ENCODE measurements at places on chromosomes 1 and 21. TPM values are rescaled to one million over a fixed set of nuclear protein-coding genes. Genes with fewer than 3 reads are reported as not detected.
A peak's percentile ranks its signal among the peaks of the same experiment; 100 is the strongest.

- DNase-seq: peak; percentile 64
- H3K36me3 ChIP-seq: no peaks in the 10 kb centered on the region
- H3K27me3 ChIP-seq: no peaks in the 10 kb centered on the region
- H3K4me3 ChIP-seq: no peak overlapping the region
- H3K4me1 ChIP-seq: peaks cover 3% of the 10 kb centered on the region
Measured at GRCh38 chr1:183002797-183003196, 20.4 kb upstream of the LAMC1 start.

DNA sequence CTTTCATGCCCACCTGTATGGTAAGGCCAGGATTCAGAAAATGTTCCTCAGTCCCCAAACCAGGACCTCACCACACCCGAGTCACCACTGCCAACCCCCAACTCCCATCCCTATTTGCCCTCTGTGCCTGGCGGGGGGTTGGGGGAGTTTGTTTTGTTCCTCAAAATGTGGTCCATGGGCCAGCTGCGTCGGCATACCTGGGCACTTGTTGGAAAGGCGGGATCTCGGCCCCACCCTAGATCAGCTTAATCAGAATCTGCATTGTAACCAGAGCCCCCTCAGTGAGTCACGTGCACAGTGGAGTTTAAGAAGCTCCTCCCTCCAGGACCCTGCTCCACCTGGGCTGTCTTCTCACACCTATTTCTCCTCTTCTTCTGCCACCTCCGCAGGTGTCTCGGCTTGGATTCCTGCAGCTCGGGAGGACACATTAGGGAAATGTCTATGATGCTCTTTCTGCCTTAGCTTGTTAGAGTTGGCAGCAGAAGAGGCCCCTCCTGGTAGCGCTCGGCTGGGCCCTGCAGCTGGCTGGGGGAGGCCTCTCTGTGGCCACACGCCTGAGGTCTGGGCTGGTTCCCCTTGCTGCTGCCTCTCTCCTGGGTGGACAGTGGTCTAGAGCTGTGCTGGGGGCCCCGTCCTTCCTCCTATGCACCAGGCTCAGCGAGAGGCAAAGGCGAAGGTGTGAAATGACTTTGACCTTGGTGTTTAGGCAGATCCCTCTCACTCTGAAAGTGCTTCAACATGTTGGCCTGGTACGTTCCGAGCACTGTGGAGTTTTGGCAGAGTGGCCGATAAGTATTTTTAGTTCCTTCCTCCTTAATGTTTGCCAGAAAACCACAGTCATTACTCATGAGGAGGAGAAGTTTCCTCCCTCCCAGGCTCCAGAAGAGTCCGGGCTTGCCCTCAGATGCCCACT lies 41.8 kb upstream of the CAMTA1 start:
- H3K4me3 ChIP-seq: no peak overlapping the region
- peak overlapping the region; percentile 67 for H3K27ac ChIP-seq
- peaks cover 3% of the 10 kb centered on the region for H3K27me3 ChIP-seq
- H3K36me3 ChIP-seq: no peaks in the 10 kb centered on the region

GRCh38 chr1:43317817-43318471 lies 17.2 kb downstream of the TIE1 start:
- no peaks in the 10 kb centered on the region for H3K27me3 ChIP-seq
- no peaks in the 10 kb centered on the region for H3K36me3 ChIP-seq
- DNase-seq: no peak
- no peak overlapping the region for H3K4me3 ChIP-seq
- no peaks in the 10 kb centered on the region for H3K4me1 ChIP-seq
- no peak overlapping the region for H3K27ac ChIP-seq

DNA sequence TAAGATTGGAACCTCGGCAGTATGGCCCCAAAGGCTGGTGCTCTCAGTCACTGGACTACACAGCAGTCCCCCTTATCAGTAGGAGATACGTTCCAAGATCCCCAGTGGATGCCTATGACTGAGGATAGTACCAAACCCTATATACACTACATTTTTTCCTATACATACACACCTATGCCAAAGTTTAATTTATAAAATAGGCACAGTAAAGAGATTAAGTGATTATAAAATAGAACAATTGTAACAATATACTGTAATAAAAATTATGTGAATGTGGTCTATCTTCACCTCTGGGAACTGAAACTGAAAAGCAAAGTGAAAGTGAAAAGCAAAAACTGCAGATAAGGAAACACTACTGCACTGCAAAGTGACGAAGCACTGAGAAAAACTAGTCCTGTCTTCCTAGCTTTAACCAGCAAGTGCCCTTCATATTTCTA lies 96.8 kb downstream of the INTS7 start:
- no peaks in the 10 kb centered on the region for H3K36me3 ChIP-seq
- no peak for DNase-seq
- H3K4me3 ChIP-seq: no peak overlapping the region

GRCh38 chr1:98733782-98734112 lies 72.2 kb downstream of the SNX7 start:
- no peak overlapping the region for H3K27ac ChIP-seq
- H3K27me3 ChIP-seq: no peaks in the 10 kb centered on the region
- H3K4me1 ChIP-seq: no peaks in the 10 kb centered on the region
- no peak overlapping the region for H3K4me3 ChIP-seq
- DNase-seq: no peak

DNA sequence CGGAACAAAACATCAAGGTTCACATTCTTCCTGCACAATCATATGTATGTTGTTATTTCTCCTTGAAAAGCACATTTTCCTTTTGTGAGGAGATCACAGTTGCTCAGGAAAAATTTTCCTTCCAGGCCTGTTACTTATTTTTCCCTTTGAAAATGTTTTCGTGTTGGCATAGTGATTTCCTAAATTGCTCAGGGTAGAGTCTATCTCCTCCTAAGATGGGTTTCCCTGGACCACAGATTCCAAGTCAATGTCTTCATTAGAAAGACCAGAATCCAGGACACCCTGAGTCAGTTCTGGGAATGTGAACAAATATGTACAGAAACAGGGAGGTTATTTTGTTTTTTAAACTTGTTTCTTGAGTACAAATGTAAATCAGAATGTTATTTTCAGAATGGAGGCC lies 94.3 kb upstream of the C1orf105 start:
- peaks cover 28% of the 10 kb centered on the region for H3K4me1 ChIP-seq
- H3K27me3 ChIP-seq: no peaks in the 10 kb centered on the region
- no peaks in the 10 kb centered on the region for H3K36me3 ChIP-seq
- DNase-seq: no peak
- no peak overlapping the region for H3K4me3 ChIP-seq
- H3K27ac ChIP-seq: no peak overlapping the region

- no peaks in the 10 kb centered on the region for H3K4me1 ChIP-seq
- no peak overlapping the region for H3K4me3 ChIP-seq
- H3K27ac ChIP-seq: no peak overlapping the region
- H3K36me3 ChIP-seq: no peaks in the 10 kb centered on the region
- no peaks in the 10 kb centered on the region for H3K27me3 ChIP-seq
Measured at GRCh38 chr1:28409090-28409489, 39.5 kb downstream of the PHACTR4 start.

- peak; percentile 6 for DNase-seq
- no peak overlapping the region for H3K27ac ChIP-seq
- no peaks in the 10 kb centered on the region for H3K4me1 ChIP-seq
- no peaks in the 10 kb centered on the region for H3K36me3 ChIP-seq
- no peaks in the 10 kb centered on the region for H3K27me3 ChIP-seq
- no peak overlapping the region for H3K4me3 ChIP-seq
Measured at GRCh38 chr1:175725684-175726083, 17.7 kb downstream of the TNR start.

DNA sequence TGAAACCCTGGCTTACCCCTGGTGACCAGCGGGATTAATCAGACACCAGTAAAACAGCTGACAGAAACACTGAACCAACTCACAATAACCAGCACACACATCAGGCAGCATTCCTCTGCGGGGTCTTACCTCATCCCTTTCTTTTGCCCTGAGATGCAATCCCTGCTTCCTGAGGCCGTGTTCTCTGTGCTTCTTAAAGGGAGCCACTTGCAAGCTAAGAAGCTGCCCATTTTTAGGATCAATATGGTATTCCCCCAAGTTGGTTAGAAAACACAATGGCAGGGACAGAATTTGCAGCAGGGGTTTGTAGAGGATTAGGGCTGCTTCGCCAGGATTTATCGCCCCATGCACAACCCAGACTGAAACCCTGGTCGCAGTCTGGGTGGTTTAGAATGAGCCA lies 74.7 kb upstream of the OLIG2 start:
- H3K27me3 ChIP-seq: peaks cover 8% of the 10 kb centered on the region
- H3K4me3 ChIP-seq: no peak overlapping the region
- no peaks in the 10 kb centered on the region for H3K4me1 ChIP-seq
- DNase-seq: no peak
- H3K27ac ChIP-seq: no peak overlapping the region

GRCh38 chr1:218558271-218558810 lies 213.2 kb downstream of the TGFB2 start:
- no peak for DNase-seq
- no peak overlapping the region for H3K4me3 ChIP-seq
- no peaks in the 10 kb centered on the region for H3K4me1 ChIP-seq
- H3K27me3 ChIP-seq: no peaks in the 10 kb centered on the region
- H3K27ac ChIP-seq: no peak overlapping the region

DNA sequence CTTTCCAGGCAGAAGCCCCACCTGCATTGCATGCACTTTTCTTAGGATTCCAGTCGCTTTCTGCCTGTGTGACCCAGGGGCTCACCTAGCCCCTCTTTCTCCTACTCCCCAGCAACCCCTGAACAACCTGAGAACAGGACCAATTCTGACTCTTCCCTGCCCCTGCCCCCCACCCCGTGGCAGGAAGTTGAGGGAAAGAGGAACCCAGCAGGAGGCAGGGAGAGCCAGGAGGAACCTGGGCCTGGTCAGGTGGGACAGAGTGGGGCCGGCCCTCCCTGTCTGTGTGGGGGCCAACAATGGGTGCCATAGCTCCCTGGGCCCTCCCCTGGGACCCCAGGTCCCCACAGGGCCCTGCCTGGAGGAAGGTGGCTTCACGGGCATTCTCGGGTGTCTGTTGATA lies 6.1 kb downstream of the BMP8A start:
- H3K4me3 ChIP-seq: no peak overlapping the region
- H3K36me3 ChIP-seq: no peaks in the 10 kb centered on the region
- peaks cover 6% of the 10 kb centered on the region for H3K4me1 ChIP-seq
- no peak overlapping the region for H3K27ac ChIP-seq
- H3K27me3 ChIP-seq: peaks cover 7% of the 10 kb centered on the region
- DNase-seq: no peak

- H3K4me1 ChIP-seq: no peaks in the 10 kb centered on the region
- no peaks in the 10 kb centered on the region for H3K36me3 ChIP-seq
- no peak overlapping the region for H3K4me3 ChIP-seq
- no peak for DNase-seq
- H3K27me3 ChIP-seq: no peaks in the 10 kb centered on the region
Measured at GRCh38 chr1:68720476-68720875, 223.6 kb upstream of the DEPDC1 start.

DNA sequence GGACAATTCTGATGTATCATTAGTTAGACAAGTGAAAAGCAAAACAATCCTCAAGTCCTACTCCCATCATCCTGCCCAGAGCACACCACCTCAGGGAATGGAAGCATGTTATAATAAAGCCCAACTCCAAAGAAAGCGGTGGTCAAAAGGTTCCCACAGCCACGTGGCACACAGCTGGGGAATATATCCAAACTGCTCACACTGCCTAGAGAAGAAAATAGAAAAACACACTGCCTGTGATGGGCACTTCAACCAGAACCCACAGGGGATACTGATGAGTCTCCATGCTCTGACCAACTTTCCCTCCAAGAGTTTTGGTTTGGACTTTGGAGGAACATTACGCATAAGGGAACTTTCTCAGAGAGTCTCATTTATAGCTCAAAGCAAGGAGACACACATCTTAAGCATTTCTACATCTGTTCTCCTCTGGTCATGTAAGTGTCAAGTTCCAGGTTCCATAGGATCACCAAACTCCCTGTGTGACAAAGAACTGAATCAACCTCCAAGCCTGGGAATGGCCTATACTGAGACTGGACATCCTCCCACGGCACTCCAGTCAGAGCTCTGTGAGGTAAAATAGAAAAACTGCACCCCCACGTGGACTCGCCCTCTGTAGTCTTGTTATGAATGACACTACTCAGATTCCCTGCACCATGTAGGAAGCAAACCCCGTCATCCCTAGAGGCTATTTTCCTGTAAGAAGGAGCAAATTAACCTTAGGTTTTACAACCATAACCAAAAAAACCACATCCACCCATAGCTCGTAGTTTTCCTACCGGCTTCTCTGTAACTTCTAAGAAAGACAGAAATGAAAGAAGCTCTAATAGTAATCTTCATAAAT lies 12.2 kb downstream of the DSTYK start:
- peak overlapping the region; percentile 51 for H3K27ac ChIP-seq
- peaks cover 12% of the 10 kb centered on the region for H3K4me1 ChIP-seq
- H3K36me3 ChIP-seq: no peaks in the 10 kb centered on the region
- H3K4me3 ChIP-seq: no peak overlapping the region
- no peaks in the 10 kb centered on the region for H3K27me3 ChIP-seq

GRCh38 chr1:198030682-198031081 lies 113.5 kb downstream of the LHX9 start:
- no peak overlapping the region for H3K27ac ChIP-seq
- DNase-seq: peak; percentile 32
- no peaks in the 10 kb centered on the region for H3K36me3 ChIP-seq

DNA sequence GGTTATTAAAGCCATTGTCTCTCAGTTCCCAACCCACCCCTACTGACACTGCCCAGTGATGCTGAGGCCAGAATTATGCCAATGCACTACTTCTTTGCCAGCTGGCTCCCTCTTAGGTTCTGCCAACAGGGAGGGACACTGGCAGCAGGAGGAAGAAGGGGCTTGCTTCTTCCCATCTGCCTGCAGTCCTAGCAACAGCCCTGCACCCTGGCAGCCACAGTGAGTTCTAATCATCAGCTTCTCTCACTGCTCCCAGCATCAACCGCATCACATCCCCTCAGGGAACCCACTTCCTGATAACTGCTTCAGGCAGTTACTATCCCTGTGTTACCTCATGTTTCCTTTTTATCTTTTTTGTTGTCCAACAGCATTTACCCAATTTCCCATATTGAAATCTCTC lies 86.2 kb downstream of the UBR4 start:
- H3K27ac ChIP-seq: no peak overlapping the region
- no peak for DNase-seq
- no peaks in the 10 kb centered on the region for H3K4me1 ChIP-seq
- H3K36me3 ChIP-seq: peaks cover 44% of the 10 kb centered on the region
- H3K27me3 ChIP-seq: no peaks in the 10 kb centered on the region
- no peak overlapping the region for H3K4me3 ChIP-seq

DNA sequence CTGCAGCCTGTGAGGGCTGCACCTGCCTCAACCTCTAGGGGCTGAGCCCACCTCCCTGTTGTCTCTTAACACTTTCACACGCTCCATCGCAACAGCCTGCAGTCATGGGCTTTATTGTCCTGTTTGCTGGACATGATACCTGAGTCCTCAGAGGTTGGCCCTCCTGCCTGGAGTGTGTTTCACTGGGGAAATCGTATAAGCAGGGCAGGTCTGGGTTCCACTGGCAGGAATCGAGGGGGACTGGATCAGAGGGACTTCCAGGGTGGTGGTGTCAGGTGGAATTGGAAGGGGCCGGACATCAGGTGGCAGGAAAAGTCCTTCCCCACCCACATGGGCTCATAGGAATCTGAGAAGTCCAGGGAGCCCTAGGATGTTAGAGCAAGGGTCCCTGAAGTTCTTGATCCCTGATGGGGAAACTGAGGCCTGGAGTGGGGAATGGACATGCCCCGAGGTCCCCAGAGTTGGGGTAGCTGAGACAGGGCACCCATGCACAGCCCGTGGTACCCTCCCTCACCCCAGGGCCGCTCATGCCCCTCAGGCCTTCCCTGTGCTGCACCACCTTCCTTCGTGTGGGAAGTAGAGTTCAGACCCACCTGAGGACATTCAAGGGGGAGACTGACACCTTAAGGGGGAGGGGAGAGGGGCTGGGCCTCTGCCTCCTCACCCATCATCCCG lies 66.6 kb downstream of the PIK3CD start:
- peaks cover 5% of the 10 kb centered on the region for H3K36me3 ChIP-seq
- H3K4me3 ChIP-seq: no peak overlapping the region
- H3K4me1 ChIP-seq: peaks cover 7% of the 10 kb centered on the region
- no peak overlapping the region for H3K27ac ChIP-seq
- DNase-seq: no peak
- H3K27me3 ChIP-seq: no peaks in the 10 kb centered on the region

Gene PTPN7
- total RNA-seq: not detected

Gene PTGER3
- 1.5 TPM for total RNA-seq

Gene LDLRAD1
- not detected for total RNA-seq

Gene EVI5
- 40.1 TPM for total RNA-seq
